ENCODE measurements at places on chromosomes 12 and 14.

DNA sequence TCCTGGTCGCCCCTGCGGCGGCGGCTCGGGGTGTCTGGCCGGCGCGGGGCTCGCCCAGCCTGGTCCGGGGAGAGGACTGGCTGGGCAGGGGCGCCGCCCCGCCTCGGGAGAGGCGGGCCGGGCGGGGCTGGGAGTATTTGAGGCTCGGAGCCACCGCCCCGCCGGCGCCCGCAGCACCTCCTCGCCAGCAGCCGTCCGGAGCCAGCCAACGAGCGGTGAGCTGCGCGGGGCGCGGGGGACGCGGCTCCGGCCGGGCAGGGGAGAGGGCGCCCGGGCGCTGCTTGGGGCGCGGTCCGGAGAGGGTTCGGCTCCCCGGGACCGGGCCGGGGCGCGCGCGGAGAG, at the start of gene LGALS3:
TSS of gene LGALS3 (plus strand) at position 167 of the 342 bp plus-strand sequence. CDS start 8,122 bp downstream, outside the sequence.
- DNase-seq = peak; percentile 36

DNA sequence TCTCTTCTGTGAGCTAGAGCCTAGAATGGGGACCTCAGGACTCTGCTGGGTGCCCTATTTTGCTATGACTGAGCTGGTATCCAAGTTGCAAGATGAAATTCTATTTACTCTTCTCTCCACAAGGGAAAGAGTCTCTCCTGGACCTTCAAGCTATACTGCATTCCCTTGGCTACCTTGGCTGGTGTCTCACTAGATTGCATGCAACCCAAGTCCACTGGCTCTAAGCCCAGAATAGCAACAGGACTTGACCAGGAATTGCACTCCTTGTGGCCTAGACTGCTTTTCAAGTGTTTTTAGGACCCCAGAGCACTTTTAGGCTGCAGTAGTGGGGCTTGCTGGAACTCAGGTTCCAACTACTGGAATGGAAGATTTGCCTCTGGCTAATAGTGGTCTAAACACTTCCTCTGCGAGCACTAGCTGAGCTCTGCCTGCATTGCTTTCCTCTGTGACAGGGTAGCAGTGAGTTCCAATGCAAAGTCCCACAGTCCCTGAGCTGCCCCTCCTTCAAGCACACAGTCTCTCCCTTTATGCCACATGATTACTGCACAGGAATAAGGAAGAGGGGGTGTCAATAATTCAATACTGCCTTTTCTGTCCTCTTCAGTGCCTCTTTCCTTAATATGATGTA, 1009.1 kb upstream of the FLRT2 start:
- DNase-seq = no peak

DNA sequence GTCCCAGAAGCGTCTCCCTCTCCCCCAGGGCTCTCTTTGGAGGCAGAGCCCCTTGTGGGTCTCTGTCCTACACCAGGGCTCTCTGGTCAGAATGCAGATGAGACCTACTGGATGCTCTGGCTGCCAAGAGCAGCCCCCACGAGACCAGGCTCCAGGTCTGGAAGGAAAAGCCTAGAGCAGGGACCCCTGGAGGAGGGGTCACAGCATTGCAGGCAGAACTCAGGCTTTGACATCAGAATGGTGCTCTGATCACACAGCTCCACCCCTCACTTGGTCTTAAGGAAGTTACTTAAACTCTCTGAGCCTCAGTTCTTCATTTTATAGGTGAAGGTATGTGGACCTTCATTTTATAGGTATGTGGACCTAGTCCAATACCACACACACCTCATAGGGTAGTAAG, 83.1 kb downstream of the ARL6IP4 start:
- no peak for DNase-seq

- DNase-seq = no peak
Observed at GRCh38 chr12:76883811-76884210, 5.0 kb upstream of the CSRP2 start.

DNA sequence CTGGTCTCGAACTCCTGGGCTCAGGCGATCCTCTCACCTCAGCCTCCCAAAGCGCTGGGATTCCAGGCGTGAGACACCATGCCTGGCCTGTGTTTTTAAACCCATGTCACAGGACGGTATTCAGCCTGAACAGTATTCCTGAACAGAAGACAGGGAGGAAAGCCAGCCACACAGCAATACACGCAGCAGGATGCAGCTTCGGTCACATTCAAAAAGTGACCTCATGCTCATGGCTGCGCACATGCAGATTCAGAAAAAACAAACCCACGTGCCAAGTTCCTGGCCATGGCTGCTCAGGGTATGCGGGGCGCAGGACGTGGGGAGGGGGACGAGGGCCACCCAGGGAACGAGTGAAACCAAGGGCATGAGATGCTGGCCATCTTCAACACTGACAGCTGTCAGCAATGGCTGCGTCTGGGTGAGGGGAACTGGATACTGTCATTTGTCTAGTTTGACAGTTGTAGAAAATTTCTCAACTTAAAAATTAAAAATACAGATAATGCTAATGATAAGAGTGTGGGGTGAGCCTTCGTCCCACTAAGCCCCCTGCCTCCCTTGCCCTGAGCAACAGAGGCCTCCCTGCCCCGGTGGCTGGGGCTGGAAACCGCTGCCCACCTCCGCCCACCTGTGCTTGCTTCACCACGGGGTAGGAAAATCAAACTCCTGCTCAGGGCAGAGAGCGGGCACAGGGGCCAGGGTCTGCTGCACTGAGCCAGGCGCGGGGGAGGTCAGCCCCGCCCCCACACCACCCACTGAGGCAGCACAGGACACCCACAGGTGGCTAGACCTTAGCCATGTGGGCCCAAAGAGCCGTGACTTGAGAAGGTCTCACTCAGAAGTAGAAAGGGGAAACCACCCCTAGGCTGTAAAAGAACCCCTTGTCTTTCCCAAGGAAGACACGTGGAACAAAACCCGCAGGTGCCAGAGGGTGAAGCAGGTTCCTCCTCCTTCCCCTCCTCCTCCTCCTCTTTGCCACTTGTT, 84.2 kb downstream of the SCARB1 start:
- DNase-seq = no peak

DNA sequence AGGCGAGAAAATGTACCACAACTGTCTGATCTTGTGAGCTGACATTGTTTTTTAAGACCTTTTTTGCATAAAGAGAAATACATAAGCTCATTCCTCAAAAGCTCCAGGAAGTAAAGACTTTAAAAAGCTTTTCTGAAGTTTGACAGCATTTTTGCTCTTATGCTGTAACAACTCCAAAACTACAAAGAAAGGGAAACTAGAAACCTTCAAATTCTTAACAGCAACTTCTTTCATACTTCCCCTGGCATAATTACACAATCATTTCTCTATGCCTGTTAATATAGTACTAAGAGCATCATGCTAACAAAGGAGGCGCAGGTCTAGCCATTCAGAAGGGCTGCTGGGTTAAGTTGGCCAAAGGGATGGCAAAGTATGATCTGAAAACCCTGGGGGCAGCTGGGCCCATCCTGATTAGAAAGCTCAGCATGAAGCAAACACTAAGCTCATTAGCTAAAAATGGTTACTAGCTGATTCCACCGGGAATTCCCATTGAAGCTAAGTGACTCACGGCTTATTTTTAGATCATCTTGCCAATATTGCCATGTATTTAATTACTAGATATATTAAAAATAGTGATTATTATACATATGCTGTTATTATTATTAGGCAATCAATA, 26.1 kb upstream of the ANP32D start:
- DNase-seq = no peak

All from Ammon's horn (tissue), 1 donor.